ENCODE measurements at places on chromosomes 12 and 14.

DNA sequence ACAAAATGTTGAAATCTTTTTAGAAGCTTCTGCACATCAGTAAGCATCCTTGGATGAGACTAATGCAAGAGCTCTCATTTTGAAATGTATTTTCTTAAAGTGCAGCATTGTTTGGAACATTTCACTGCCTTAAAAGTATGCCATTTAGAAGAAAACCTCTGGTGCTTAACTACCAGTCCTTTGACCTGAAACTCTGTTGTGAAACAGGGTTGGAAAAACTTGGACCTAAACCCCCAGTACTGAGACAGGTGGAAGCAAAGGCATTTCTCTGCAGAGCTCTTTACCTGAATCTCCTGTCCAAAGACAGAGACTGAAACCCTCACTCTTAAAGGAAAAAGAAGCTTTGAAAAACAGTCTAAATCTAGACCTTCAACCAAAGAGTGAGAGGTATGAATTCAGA, 207.2 kb downstream of the NUBPL start:
- no peak for DNase-seq

- no peak for DNase-seq
These were observed 242.5 kb downstream of the ZFP36L1 start for GRCh38 chr14:68550338-68550715.

DNA sequence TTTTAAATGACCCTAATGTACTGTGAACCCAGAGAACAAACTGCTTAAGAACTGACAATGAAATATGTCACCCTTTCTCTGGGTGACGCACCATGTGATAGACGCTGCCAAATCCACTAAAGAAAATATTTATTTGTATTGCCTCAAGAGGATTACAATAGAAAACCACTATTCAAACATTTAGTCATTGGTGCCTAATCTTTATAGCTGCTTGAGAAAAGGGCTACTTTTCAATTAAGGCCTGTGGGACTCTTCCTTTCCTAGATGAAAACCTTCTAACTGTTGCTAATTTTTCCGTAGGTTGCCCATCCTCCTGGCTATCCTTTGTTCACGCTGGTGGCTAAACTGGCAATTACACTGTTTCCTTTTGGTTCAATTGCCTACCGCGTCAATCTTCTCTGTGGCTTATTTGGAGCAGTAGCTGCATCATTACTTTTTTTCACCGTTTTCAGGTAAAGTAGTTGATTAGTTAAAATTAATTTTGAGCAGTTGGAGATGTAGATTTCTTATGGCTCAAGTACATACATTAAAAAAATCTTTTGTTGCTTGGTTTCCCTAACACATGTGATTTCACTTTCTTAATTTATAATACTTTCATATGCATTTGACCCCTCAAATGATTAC, 6.0 kb downstream of the TMEM260 start:
- DNase-seq = no peak

DNA sequence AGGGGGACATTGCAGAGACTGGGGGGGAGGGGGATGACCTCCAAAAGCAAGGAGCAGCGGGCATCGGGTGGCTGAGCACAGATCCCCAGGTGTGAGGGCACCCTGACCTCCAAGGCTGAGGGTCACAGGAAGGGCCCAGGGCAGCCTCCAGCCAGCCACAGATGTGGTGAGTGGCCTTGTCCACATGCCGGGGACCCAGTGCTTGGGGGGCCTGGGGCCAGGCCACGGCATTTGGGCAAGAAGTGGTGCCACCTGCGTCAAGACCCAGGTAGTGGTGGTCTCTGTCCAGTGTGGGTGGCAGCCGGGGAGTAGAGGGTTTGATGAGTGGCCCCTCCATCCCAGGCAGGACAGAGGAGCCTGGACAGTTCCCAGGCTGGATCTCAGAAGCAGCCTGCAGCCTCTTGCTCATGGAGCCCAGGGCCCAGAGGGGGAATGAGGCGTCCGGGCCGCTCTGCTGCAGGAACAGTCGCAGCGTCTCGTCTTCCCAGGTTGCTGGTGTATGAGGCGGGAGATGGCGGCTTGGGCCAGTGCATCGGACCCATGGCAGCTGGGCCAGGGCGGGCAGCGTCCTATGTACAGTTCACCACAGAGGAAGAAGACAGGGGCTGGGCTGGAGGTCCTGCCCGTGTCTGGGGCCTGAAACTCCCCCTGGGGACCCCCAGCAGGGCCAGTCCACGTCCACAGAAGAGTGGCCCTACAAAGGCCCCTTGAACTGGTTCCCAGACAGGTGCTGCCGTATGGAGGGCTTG, 33.5 kb downstream of the CCNK start:
- no peak for DNase-seq

DNA sequence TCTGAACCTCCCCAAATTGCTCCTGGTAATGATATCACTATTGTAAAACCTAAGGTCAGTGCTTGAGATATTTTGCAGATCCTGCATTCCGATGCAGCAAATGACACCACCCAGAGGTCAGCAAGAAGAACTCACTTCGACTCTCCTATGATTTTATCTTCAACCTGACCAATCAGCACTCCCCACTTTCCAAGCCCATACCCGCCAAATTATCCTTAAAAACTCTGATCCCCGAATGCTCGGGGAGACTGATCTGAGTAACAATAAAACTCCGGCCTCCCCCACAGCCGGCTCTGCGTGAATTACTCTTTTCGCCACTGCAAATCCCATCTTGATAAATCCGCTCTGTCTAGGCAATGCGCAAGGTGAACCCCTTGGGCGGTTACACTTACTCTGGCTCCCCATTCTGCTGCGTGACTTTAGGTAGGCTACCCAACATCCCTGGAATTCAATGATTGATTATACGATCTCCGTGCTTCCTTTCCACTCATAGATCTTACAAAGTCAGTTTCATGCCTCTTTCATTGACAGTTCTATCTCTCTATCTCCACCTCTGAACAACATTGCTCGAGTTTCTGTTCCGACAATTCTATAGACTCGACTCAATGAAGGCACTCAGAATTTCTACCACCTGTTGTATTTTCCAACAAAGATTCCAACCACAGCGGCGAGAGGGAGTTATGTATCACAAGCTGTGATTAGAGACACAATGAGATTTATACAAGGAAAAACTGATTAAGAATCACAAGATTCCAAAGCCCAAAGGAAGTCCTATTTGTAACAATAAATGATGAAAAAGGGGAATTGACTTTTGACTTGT, 939 bp downstream of the NPC2 start:
- DNase-seq = no peak

DNA sequence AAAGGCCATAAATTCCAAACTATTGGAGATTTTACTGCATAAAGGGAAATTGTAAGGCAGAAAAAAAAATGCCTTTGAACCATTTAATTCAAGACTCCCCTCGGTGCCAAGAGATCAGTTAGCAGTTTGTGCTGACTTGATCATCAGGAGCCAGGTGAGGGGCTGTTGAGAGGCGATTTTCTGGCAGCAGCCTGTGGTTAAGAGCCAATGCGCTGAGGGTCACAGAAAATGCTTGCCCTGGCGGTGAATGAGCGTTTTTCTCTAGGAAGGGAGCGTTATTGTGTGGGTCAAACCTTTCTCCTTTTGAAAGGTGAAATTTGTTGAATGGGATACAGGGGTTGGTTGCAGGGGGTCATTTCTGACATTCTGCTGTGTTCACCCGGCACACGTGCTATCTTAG, 4.7 kb downstream of the SRRM4 start:
- DNase-seq = no peak

DNA sequence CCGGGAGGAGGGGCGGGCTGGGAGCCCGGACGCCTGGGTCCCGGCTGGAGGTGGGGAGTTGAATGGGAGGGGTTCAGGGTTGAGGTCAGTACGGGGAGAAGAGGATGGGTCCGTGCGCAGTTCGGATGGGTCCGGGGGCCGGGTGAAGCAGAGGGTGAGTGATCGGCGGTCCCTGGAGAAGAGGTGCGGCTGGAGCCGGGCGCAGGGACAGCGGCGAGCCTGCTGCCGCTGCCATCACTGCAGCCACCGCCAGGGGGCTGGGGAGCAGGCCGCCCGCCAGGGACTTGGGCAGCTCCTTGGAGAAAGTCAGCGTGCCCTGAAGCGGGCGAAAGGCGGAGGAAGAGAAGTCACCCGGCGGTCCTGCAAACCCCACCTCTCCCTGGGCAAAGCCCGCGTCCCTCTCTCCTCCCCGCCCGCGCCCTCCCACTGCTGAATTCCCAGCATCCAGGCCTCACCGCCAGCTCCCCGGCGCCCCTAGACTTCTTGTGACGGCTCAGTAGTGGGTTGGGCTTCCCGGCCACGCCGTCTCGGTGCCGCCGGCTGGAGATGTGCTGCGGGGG, 6.0 kb upstream of the GPR84 start:
- no peak for DNase-seq
